Stimulated activated CD8-positive, alpha-beta memory T cell treated with anti-CD3 and anti-CD28 coated beads, Interleukin-12 subunit alpha, Interleukin-12 subunit beta, amount 100 ng/mL, for 1 hour (primary cell): ENCODE measurements at places on chromosomes 6 and 20.

GRCh38 chr6:16043171-16044135 lies 85.4 kb upstream of the MYLIP start:
- DNase-seq = no peak

DNA sequence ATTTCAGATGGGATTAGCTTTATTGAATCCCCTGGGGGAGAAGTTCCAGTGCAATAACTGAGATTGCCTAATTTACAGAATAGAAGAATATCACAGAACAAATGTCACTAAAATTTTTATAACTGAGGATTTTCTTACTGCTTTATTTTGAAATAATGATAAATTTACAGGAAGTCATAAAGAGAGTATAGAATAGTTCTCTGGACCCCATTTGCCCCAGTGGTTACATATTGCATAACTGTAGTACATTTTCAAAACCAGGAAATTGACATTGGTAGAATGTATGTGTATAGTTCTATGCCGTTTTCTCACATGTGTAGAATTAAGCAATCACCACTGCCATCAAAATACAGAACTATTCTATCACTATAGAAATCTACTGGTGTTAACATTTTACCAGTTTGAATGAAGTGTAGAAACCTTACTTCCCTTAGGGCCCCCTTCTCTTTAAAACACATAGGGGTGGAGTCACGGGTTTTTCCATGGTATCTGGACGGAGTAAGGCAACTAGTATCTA lies 18.3 kb downstream of the KIF6 start:
- no peak for DNase-seq

GRCh38 chr6:31203345-31203979 lies 33.0 kb upstream of the POU5F1 start:
- DNase-seq = no peak

- no peak for DNase-seq
Observed at GRCh38 chr20:63892402-63892801, 2.5 kb upstream of the DNAJC5 start.

DNA sequence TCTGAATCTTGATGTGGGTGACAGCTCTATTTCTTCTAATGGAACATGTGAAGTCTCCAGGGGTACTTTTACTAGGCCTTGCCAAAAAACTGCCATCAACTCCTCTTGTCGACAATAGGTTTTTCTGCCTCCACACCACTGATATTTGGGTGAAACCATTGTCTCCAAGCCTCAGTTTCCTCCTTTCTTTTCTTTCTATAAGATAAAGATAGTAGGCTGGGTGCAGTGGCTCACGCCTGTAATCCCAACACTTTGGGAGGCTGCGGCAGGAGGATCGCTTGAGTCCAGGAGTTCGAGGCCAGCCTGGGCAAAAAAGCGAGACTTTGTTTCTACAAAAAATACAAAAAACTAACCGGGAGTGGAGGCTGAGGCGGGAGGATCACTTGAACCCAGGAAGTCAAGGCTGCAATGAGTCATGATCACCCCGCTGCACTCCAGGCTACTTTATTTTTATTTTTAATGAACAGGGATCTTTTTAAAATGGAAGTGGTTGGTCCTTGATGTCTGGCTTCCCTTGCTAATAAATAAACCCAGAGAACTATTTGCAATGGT lies 159.9 kb upstream of the TNFAIP3 start:
- DNase-seq = no peak

DNA sequence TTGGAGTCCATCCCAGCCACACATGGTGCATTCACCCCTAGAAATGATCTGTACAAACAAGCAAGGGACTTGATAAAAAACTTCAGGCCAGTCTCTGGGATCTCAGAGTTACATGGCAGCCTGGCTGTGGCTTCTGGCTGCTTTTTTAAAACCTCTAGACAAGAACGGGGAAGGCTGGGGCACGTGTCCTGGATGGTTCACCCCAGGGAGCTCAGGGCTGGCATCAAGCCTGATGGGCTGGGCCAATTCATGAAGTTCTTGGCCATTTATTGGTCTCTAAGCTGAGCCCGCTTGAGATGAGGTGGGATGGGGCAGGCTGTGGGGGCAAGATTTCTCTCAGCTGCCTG lies 10.4 kb upstream of the ZFAND3 start:
- DNase-seq = no peak

DNA sequence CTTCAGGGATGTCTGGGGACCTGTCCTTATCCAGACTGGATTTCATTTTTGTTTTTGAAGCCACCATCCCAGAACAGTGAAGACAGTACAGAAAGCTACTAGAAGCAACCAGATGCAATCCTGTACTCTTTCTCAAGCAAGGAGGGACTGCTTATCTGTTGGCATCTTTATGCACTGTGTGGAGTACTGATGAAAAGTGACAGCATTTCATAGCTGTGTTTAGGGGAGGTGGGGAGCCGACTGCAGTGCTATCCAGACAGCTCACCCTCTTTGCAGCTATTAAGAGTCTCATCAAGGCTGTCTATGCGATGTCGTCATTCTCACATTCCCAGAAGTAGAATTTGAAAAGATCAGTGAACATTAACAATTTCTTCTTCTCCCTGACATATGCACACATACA lies 5.5 kb downstream of the ZDHHC14 start:
- no peak for DNase-seq

DNA sequence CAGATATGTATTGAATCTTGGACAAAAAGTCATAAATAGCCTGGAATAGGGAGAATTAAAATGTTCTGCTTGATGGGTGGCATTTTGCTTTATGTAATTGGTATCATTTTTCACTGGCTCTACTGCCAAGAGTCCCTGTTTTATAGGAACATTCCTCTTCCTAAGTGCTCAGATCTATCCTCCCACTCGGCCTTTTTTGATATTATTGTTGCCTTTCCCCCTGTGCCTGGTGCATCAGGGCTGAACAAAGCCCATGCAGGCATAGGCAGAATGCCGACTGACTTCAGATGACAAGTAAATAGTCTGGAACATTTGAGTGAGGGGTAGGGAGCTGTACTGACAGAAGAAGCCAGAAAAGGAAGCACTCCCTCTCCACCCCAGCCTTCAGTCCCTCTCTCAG lies 127.0 kb downstream of the PKHD1 start:
- DNase-seq = no peak

- no peak for DNase-seq
Observed at GRCh38 chr6:145765449-145765848, 30.1 kb upstream of the EPM2A start.

- no peak for DNase-seq
Observed at GRCh38 chr6:134238006-134238405, 79.9 kb downstream of the SGK1 start.

DNA sequence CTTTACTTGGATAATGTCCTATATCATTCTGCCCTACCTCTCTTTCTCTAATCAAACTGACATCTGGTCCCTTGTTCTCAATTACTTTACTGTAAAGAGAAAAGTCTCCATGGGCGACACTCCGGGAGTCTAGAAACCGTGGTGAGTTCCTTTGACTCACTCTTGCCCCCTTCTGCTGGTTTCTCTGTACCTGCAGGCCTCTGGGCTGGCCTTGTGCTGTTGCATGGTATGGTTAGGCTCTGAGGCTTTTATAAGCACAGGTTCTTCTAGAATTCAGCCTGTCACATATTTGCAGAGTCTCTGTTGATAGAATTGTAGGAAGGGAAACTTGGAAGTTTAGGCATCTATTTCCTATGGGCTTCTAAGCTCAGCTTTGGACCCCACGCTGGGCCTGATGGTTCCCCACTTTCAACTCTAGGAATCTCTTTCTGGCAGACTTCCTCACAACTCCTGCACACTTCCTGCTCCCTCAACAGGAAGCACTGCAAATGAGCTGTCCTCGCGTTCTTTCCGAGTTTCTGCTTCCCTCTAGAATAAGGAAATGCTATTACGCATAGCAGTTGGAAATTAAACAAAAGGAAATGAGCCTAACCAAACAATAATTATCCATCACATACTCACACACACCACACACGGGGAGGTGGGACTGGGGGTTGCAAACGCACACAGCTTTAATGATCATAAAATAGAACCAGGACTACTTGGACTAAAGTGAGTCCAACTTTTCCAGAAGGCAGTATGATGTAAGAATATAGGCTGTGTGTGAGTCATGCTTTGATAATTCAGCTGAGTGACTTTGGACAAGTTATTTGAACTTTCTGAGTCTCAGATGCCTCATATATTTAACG lies 683.3 kb downstream of the QKI start:
- no peak for DNase-seq

DNA sequence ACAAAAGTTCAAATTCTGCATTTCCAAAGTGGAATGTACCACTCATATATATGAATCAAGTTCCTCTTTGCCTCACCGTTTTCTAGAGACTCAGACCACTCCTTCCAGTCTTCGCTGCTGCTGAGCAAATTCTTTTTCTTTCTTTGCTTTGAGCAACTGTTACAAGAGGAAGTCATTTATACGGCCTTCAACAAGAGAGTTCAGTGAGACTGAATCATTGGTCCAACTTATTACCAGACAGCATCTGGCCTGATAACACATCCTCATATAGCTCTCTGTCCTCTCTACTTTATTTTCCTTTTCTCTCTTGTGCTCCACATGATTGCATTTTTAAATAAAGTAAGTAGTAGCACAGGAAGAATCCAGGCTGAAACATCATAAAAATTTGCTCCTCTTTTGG lies 652.7 kb downstream of the PHF3 start:
- no peak for DNase-seq

GRCh38 chr20:53510262-53510661 lies 83.4 kb downstream of the ZNF217 start:
- DNase-seq = no peak

DNA sequence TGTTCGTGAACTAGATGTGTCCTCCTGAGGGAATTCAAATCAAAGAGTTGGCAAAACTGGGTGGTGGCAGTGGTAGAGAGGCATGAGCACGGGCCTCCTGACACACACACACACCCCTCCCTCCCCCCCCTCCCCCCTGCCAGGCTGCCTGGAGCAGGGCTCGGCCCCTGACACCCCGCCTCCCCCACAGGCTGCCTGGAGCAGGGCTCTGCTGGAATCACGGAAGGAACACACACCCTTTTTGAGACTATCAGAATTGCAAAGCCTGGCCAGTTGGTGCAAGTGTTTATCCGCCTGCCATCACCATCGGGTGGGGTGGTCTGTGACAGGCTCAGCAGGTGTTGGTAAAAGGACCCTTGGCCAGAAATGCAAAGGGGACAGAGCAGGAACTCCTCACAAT lies 59.0 kb downstream of the FAM120B start:
- DNase-seq = no peak

GRCh38 chr20:58652606-58653294 lies 1.7 kb downstream of the STX16 start:
- no peak for DNase-seq

GRCh38 chr20:61811166-61811565 lies 254.5 kb downstream of the TAF4 start:
- DNase-seq = no peak

DNA sequence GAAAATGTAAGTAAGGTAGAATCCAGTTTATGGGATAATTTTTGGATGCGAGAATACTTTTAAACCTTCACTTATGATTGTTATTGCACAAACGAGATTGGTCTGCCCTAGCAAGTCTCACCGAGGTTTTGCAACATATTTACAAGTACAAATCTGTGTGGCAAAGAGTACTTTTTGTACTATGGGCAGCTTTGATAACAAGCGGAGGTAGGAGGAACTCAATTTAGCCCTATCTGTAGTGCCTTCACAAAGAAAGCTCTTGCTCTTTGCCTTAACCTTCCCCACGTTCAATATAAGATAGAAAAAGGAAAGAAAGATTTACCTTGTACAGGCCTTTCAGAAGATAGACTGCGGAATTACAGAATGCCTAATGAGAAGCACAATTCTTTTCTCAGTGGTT lies 77.5 kb upstream of the HIVEP1 start:
- DNase-seq = no peak

GRCh38 chr6:16991981-16992629 lies 109.7 kb upstream of the STMND1 start:
- no peak for DNase-seq

- DNase-seq = no peak
Observed at GRCh38 chr6:31663961-31664789, 622 bp downstream of the GPANK1 start.
